NCI-H774 (cell line): ENCODE measurements at places on chromosomes 6 and 20.

DNA sequence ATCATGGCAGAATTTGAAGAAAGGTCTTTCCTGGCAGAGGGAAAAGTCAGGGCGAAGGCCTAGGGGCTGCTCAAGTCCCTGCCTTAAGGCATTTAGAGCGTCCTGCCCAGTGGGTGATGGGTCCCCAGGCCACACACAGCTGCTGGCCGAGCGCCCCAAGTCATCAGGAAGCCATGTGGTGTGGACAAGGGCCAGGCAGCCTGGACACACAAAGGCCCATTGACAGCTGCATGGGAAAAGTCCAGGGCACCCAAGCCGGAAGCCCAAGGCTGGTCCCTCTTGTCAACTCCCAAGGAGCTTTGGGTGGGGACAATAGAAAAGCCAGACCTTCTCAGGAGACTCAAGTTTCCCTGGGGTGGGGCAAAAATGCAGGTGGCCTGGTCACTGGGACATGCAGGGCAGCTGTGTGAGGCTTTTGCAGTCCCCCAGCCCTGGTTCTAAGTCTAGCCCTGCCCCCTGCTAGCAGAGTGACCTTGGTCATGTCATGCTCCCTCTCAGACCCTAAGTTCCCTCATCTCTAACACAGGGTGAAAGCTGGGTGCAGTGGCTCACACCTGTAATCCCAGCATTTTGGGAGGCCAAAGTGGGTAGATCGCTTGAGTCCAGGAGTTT is 44.3 kb upstream of the PTGIS start:
- DNase-seq, result no peak

DNA sequence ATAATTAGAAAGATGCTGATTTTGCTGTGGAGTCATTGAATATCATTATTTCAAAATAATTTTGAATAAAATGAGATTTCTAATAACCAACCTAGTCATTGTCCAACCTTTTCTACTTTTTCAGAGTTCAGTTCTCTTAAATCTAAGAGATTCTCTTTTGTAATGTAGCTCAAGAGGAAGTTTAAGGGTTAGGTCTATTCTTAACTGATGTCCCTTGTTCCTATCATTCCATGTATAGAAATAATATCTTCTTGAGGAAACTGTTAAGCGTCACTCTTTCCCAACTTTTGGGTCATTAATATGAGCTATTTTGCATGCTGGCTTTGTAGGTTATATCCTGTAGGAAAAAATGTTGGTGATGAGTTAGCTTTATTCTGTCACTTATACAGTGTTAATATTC is 27.0 kb downstream of the RNF144B start:
- no peak for DNase-seq

- no peak for DNase-seq
Measured at GRCh38 chr20:62840244-62841197, 21.1 kb downstream of the TCFL5 start.

DNA sequence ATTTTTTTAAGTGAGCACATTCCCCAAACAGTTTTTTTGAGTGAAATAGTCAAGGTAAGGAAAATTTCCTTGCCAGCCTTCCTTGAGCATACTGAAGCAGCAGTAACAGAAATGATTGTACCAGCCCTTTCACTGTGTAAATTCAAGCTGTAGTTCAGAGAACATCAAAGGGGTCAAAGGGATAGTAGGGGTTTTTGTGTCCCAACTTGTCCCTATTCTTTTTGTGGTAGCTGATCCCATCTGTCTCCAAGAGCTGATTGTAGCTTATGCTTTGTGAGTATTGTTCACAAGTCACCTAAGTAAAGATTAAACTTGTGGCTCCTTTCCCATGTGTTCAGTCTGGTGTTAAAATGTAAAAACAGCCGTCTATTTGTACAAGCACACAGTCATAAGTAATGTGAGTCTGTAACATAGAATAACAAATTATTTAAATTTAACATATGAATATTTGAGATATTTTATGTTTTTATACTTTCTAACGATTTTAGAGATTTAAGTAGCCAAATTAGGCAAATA is 185.0 kb downstream of the CENPW start:
- no peak for DNase-seq

GRCh38 chr20:50735813-50736212 is 4.4 kb downstream of the PARD6B start:
- DNase-seq, result no peak

DNA sequence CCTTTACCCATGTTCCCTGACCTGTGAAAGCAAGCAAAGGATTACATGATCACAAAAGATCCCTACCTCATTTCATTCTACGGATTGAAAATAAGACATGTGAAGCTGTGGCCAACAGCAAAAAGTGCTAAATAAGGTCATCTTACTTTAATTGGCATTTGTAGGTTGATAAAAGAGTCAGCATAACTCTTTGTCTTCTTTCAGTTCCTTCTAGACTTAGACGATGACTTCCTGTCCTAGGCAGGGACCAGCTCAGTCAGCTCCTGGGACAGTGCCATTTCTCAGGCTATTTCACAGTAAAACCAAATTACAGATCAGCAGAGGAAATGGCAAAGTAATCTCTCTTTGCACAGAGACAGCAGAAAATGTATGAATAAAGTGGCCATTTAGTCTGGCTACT is 480.7 kb downstream of the RFPL4B start:
- DNase-seq, result no peak

- no peak for DNase-seq
Measured at GRCh38 chr20:37903317-37904007, 535 bp downstream of the VSTM2L start.

- DNase-seq, result no peak
Measured at GRCh38 chr6:137894779-137895385, 27.8 kb downstream of the TNFAIP3 start.

- DNase-seq, result peak; percentile 22
Measured at GRCh38 chr6:26304797-26305640, 60.0 kb upstream of the BTN3A2 start.

DNA sequence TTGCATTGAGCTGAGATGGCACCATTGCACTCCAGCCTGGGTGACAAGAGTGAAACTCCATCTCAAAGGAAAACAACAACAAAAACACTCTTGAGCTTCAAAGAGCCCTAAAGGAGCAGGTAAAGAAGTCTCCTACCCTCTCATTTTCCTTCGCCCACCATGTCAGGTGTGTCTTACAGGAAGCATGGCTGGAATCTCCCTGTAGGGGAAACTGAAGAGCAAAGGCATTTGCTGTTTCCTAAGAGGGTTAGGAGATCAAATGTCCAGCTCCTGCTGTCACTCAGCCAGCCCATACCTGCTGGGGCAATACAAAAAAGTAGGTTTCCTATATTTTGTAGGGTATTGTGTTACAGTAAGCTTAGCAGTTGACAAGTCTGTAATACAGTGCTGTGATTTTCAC is 43.3 kb downstream of the SPATA2 start:
- DNase-seq, result no peak

DNA sequence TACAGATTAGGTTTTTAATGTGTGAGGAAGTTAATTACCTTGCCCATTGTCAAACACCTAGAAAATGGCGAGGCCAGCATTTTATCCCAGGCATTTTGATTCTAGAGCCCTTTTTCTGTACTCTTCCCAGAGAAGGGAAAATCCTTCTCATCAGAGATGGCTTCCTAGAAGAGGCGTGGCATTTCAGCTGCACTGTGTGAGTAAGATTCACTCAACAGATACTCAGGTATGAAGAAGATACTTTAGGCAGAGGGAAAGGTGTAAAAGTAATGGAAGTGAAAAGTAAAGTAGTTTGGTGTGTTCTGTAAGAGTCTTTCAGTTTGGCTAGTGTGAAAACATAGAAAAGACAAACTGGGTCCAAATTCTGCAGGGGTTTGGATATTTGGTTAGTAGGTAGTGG is 113.8 kb downstream of the MAP3K4 start:
- no peak for DNase-seq

- no peak for DNase-seq
Measured at GRCh38 chr6:15242503-15242902, 3.4 kb upstream of the JARID2 start.

DNA sequence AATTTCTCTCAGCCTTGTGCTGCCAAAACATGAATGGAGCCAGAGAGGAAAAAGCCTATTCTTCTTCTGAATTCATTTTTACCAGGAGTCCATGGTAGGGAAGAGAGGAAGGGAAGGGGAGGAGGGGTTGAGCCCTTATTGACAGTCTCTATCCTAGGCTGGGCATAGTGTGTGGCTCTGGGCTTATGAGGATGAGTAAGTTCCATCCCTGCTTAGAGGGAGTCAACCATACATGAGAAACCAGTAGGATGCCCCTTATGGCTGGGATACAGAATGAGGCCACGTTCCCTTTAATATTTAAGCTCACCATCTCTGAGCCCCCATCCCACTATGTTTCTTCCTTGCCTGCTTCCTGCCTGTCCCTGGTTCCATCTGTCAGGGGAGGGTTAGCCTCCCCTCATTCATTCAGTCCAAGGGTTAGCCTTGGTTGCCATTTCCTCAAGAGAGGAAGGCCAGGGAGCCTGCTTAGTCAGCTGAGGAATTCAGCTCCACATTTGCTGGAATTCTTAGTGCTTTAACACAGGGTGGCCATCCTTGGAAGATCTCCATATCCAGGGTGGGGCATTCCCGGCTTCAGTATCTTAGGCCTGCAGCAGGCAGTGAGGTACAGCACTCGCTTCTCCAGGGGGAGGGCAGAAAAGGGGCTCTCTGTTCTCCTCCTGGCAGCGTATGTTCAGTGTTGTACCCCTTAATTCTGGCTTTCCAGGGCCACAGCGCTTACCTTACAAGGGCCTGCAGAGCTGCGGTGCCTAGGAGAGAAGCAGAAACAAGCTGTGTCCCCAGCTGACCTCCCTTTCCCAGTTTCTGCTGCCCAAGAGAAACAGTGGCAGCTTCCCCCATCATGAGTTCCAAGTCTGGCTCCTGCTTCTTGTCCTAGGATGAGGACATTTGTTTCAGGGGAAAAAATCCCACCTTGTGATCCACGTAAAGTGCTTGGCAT is 12.5 kb downstream of the SIRT5 start:
- DNase-seq, result no peak

- DNase-seq, result peak; percentile 31
Measured at GRCh38 chr6:31898383-31899011, 999 bp upstream of the EHMT2 start.

DNA sequence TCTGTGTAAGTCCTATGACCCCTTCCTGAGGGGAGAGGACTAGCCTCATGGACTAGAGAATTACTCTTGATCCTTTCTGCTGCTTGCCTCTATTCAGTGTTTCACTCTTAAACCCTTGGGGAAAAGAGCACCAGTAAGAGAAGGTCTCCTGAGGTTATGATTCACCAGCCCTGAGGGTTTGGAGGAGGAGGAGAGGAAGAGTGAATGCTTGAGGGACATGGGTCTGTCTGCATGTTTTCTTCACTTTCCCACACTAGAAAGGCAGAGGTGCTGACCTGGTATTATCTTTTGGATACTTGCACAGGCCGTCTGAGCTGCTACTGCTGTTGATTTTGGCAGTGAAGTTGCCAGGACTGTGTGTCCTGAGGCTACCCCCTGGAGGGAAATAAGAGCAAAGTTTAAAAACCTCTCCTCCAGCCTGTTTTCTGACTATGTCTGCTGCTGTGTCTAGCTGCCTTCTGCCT is 78.3 kb downstream of the CD109 start:
- DNase-seq, result no peak

DNA sequence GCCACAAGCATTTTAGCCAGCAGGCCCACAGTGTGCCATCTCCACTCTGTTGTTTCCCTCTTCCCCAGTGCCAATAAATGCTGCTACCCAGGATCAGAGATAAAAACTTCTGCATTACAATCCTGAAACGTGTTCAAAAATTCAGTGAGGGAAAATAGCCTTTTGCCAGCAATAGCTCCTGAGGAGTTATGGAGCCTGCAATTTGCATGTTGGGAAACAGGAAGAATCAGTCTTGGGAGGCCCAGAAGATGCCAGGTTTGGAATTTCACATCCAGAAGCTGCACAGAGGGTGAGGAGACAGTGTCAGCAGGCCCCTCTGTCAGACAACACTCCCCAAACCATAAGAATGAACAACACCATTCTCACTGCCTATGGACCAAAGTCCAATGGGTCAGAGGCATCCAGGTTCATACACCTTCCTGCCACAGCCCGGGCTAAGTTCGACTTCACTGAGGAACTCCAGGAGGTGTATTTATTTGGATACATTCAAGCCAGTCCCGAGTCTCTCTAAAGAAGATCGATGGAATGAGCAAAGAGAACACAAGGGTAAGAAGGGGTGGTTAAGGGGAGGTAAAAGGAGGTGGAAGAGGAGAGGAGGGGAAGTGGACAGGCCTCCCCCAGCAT is 20.8 kb downstream of the RRBP1 start:
- no peak for DNase-seq

DNA sequence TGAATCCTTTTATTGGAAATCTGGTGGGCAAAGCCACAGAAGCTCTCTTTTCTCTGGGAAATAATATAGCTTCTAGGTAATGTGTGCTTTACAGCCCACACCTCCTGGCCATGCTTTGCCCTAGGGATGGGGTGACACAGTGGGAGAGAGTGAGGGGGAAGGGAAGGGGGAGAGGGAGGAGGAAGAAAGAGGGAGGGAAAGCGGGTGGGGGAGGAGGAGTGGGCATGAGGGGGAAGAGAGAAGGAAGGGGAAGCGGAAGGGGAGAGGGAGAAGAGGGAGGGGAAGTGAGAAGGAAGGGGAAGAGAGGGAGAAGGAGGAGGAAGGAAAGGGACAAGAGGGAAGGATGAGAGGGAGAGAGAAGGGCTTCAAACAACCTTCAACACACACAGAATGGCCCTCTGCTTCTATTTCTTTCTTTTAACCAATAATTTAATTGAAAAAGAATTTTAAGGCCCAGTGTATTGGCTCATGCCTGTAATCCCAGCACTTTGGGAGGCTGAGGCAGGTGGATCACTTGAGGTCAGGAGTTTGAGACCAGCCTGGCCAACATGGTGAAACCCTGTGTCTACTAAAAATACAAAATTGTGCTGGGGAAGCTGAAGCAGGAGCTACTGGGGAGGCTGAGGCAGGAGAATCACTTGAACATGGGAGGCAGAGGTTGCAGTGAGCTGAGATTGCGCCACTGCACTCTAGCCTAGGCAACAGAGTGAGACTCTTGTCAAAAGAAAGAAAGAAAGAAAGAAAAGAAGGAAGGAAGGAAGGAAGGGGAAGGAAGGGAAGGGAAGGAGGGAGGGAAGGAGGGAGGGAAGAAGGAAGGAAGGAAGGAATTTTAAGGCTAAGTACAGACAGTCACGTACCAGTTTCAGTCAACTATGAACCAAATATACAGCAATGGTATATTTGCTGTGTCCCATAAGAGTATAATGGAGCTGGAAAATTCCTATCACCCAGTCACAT is 75.2 kb downstream of the RSPH3 start:
- no peak for DNase-seq

DNA sequence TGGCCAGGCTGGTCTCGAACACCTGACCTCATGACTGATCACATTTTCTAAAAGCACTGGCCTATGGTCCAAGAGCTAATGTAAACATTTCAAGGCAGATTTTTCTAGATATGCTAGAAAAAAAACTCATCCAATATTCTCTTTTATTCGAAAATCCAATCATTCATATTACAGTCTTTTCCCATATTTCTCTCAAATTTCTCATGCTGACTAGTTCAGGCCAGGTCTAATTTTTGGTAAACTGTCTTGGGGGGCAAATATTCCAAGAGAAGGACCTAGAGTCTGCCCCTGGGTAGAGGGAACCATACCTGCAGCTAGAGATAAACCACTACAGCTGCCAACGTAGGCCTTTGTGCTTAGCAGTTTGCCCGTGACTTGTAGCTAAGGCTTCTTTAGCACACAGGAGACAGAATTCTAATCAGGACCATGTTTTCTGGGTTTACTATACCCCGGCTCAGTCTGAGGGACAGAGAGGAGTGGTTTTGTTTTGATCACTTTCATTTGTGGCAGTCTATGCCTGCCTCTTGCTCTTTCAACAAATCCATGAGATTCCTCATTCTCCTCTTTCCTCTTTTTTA is 71.8 kb upstream of the CITED2 start:
- DNase-seq, result no peak

- no peak for DNase-seq
Measured at GRCh38 chr6:71513036-71513435, 224.4 kb downstream of the OGFRL1 start.
